ENCODE measurements at places on chromosomes 2 and 18.

DNA sequence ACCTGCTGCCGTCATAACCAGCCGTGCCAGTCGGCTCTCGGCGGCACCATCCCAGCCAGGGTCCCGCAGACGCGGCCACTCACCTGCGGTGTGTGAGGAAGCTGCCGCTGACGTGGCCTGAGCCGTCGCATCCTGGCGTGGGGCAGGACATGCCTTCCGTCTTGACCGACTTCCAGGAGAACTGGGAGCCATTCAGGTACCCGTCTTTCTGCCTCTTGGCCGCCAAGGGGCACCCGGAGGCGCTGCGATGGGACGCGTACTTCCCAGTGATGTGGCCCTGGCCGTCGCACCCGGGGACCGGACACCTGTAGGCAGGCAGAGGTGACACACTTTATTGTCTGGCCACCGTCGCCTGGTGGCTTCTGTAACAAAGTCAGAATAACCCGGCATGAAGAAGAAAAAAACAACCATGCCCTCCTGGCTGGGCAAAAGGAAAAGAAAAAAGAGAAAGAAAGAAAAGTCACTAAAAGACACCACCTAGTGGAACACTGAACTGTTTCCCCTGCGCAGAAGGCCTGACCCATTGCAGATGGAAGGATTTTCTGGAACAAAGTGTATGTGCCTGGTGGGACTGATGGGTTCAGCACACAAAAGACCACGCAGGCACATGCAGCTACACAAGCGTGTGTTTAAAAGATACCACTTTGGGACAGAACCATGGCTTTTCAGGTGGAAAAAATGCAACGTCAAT, 94.9 kb upstream of the PXDN start:
- no peak for DNase-seq

GRCh38 chr2:215354771-215355695, 43.2 kb downstream of the ATIC start:
- DNase-seq, result no peak

- no peak for DNase-seq
These were observed 34.7 kb downstream of the PIEZO2 start for GRCh38 chr18:11114653-11115052.

DNA sequence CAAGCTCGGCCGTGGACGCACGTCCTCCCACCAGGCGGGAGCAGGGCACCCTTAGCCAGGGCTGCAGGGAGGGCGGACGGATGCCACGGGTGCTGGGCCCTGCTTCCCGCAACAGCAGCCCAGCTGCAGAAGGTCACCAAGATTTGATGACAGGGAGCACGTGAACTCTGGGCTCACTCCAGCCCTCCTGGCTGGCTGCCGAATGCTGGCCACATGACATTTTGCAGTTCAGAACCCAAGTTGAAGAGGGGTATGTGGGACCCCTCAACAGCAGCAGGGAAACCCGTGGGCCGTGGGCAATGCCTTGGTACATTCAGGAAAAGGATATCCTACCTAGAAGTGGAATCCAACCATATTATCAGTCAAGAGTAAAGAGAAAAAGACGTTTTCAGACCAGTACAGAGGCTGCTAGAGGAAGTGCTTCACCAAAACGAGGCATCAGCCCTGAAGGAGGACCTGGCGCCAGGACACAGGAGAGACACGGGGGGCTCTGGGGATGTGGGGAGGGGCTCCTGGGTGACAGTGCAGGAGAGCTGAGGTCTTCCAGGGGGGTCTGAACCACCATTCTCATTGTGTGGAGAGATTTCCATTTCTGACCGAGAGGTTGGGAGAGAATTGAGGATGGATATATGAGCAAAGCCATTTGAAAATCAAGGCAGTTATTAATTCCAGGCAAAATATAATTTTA, 107.4 kb upstream of the CTDP1 start:
- no peak for DNase-seq

DNA sequence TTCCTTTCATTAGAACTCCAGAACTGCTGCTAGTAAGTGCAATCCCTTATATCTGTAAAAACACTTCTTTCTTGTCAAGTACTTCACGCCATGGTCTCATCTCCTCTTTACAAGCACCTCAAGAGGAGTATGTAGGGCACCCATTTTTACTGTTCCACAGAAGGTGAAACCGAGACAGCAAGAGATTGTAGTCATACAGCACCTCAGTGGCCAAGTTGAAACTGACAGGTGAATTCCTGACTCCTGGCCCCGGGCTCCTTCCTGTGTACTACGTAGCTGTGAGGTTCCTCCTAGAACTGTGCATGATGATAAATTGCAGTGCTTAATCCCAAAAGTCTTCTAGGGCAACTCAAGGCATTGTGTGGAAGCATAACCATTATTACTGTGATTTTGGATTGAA, 131.5 kb upstream of the MEIS1 start:
- no peak for DNase-seq

GRCh38 chr2:189609853-189610252, 29.3 kb upstream of the SLC40A1 start:
- DNase-seq, result no peak

All from NCI-H2081 (cell line).